Hematopoietic multipotent progenitor cell treated with erythropoietin and hydrocortisone succinate and interleukin-3 and kit ligand, for 8 days (in vitro differentiated cells): ENCODE measurements at places on chromosomes 2 and 18.

- DNase-seq: no peak
Measured at GRCh38 chr2:64210816-64211215, 66.6 kb upstream of the PELI1 start.

DNA sequence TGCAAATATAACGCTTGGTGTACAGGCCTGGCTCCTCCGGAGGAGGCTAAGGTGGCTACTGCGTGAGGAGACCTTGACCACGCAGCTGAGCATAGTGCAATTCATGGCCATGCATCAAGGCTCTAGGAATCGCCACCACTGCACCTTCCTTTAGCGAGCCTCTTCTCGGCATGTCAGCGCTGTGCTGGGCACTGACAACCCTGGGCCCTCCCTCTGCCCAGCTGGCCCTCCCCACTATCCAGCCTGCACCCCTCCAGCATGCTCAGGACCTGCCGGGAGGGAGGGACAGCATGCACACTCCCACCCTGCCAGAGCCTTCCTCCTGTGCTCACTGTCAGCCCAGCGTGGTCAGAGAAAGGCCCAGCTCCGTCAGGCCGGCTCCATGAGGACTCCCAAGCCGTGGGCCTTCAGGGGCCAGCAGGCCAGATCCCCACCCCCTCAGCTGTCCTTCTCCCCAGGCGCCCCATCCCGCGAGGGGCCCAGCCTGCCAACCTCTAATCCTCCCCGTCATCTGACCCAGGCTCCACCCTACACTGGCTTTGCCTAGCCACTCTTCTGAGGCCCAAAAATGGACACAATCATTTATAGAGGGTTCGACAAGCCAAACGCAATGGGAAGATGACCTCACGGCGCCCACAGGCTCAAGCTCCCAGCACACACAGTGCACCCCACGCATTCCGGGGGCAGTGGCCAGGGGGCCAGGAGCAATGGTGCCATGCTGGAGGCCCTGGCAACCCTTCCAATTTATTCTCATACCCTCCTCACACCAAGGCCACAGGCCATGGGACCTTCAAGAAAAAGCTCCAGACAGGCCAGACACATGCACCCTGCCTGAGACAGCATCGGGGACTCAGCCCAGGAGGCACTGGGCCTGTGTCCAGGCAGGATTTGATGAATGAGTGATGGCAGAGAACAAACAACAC is 3.5 kb downstream of the BIN1 start:
- no peak for DNase-seq

- DNase-seq: peak; percentile 40
Measured at GRCh38 chr2:10530607-10531239, 82.6 kb upstream of the ODC1 start.

DNA sequence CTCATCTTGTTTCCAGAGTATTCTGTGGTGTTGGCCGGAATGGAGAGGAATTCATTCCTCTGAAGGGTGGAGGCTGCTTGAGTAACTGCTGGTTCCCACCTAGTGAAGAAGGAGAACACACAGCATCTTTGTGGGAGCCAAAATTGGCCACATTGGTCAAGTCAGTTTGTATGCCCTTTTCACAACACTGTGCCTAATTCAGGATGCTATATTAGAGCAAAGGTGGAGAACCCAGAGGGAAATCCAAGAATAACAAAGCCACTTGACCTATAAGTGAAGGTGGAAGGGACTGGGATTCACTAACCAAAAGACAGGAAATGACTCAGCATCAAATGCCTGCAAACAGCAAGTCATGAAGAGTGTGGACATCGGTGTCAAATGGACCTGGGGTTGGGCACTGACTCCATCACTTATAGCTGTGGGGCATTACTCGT is 27.3 kb upstream of the MLPH start:
- no peak for DNase-seq

GRCh38 chr2:211494085-211494484 is 937.7 kb downstream of the CPS1 start:
- DNase-seq: no peak

DNA sequence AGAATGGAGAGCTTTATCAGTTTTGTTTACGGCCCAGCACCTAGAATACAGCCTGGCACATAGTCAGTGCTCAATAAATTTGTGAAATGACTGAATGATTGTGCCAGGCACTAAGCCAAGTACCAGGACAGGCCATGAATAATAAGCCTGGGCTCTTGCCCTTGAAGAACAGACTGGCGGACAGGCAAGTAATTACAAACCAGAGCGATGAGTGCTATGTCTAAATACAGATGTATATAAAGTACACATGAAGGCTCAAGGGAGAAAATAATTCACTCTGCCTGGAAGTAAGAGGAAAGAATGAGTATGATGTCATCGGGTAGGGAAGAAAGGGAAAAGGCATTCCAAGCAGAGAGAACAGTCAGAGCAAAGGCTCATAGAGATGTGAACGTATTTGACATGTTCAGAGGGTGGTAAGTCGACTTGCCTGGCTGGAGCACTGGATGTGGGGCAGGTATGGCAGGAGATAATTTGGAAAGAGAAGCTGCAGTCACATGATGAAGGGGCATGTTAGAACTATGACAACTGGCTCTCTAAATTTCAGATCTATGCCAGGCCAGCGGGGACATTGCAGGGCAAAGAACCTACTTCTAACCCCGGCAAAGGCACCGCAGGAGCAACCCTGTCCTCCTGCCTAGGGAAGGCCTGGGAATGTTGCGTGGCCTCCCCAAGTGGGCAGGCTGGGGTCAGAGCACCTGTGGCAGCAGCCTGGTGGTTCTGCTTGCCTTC is 119.1 kb upstream of the STPG4 start:
- DNase-seq: no peak

- no peak for DNase-seq
Measured at GRCh38 chr18:76660571-76661192, 161.7 kb upstream of the ZNF236 start.

DNA sequence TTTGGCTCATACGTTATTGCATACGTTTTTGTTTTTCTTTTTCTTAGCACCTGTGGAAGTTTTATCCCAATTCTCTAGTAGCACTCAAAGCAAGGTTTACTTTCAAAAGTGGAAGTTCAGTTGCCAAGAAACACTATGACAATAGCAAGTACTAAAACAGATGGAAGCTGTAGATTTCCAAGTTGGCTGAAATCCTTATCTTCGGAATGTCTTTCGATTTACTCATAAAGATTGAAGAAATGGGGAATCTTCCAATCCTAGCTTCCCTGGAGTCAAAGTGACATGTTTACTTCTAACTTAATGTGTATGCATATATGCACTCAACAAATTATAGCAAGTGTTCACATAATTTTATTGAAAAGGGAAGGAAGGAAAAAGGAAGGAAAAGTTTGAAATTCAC is 307.4 kb downstream of the CTNNA2 start:
- DNase-seq: no peak

- no peak for DNase-seq
Measured at GRCh38 chr18:5417342-5417741, 121.8 kb upstream of the ZBTB14 start.

GRCh38 chr2:119225105-119225865 is 1.7 kb downstream of the STEAP3 start:
- DNase-seq: peak; percentile 54

GRCh38 chr2:148920559-148920958 is 45.5 kb downstream of the KIF5C start:
- DNase-seq: no peak

- no peak for DNase-seq
Measured at GRCh38 chr18:58338961-58339592, 289.8 kb downstream of the ALPK2 start.

GRCh38 chr18:4101009-4101408 is 354.1 kb downstream of the DLGAP1 start:
- DNase-seq: no peak

DNA sequence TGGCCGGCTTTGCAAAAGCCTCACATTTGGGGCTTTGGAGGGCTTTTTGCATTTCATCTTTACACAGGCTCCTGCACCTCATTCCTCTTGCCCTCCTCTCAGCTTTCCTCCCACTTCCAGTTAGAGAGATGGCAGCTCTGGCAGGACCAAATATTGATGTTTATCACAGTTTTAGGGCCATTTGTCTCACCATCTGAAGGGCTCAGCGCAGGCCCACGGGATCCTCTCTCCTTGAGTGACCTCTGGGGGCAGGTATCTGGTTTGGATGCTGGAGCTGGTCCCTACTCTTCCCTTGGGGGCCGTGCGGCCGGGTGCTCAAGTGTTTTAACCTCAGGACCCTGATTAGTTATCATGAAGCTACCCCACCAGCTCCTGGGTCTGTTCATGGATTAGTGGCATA is 19.9 kb downstream of the ATOH8 start:
- DNase-seq: no peak

DNA sequence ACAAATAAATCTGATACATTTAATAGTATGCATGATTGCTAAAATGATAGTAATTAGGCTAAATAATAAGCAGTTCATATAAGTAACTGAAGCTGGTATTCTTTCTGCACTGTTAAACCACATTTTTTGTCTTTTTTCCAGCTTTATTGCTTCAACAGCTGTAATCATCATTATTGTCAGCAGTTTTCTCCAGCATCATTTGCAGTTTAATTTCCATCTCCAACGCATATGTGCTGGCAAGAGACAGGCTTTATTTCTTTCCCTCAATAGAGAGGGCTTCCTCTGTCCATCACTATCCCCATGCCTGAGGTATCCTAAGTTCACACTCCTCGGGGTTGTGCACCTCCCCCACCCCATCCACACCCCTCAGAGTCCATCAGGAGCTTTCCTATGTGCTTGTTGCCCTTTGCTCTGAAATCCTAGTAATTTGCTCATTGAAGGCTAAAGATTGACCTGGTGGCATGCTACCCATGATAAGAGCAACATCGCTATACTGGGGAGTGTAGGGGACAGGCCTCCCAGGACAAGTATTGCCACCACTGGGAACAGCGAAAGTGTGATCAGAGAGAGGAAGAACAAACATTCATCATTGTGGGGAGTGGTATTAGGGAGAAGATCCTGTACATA is 37.1 kb downstream of the B4GALT6 start:
- DNase-seq: no peak

GRCh38 chr2:26900831-26901321 is 52.9 kb downstream of the DPYSL5 start:
- DNase-seq: no peak

DNA sequence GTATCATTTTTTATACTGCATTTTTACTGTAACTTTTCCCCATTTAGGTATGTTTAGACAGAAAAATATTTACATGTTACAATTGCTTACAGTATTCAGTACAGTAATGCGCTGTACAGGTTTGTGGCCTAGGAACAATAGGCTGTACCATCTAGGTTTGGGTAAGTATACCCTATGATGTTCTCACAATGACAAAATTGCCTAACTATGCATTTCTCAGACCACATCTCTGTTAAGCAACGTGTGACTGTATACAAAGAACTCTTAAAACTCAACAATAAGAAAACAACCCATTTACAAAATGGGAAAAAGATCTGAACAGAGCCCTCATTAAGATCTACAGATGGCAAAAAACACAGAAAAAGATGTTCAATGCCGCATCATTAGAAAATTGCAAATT is 29.4 kb downstream of the FAM210A start:
- DNase-seq: no peak

GRCh38 chr2:19038071-19039015 is 320.1 kb downstream of the OSR1 start:
- no peak for DNase-seq

GRCh38 chr2:46260305-46260704 is 36.9 kb upstream of the EPAS1 start:
- no peak for DNase-seq

- DNase-seq: no peak
Measured at GRCh38 chr2:218325566-218326160, 31.0 kb upstream of the CATIP start.

- DNase-seq: no peak
Measured at GRCh38 chr2:25160376-25160775, 8.0 kb downstream of the POMC start.

DNA sequence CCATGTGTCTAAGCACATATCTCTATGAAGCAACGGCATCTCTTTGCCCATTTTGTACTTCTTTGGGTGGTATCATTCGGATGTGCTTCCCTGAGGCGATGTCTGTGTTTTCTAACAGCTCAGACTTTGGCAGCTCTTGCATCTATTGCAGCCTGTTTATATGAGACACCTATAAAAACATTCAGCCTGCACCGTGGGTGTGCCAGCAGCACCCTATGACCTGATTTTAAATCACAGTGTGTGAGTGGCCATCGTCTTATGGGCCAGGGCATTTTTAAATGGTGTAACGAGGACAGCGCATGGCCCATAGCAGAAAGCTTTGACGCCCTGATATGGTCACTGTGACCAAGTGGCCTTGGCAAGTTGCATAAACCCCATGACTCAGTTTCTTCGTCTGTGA is 12.9 kb downstream of the NPAS2 start:
- no peak for DNase-seq

GRCh38 chr2:116877274-116877673 is 937.2 kb upstream of the DDX18 start:
- DNase-seq: no peak

GRCh38 chr2:164055623-164056022 is 319.8 kb upstream of the FIGN start:
- DNase-seq: no peak

GRCh38 chr2:144959416-144959815 is 439.5 kb upstream of the ZEB2 start:
- no peak for DNase-seq

GRCh38 chr2:25168256-25169072 is at the start of gene POMC:
Gene POMC, minus strand, starts transcription at chr2:25168580. Its CDS starts 3,808 bp downstream, at chr2:25164772.
- peak; percentile 11 for DNase-seq

- DNase-seq: no peak
Measured at GRCh38 chr2:126839796-126840195, 58.9 kb upstream of the TEX51 start.

- DNase-seq: no peak
Measured at GRCh38 chr2:26985807-26986206, 15.4 kb downstream of the MAPRE3 start.

DNA sequence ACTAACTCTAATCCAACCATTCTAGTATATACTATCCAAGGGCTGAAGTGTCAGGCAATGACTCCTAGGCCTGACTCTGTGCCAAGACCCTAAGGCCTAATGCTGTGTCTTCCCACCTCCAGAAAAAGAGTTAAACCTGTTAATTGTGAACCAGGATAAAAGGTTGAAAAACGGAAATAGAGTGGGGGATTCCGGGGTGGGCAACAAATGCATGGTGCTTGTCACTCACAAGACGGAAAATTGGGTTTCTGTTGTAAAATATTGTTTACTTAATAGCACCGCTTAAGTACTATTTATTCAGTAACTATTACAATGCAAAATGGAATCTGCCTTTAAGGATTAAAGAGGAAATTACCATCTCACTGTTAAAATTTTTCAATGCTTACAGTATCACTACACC is 3.2 kb downstream of the STK17B start:
- peak; percentile 48 for DNase-seq
